ENCODE measurements at places on chromosomes 2 and 18.

GRCh38 chr2:108975613-108976435 lies 13.2 kb downstream of the EDAR start:
- no peak for DNase-seq

GRCh38 chr18:55328301-55328700 lies 259.7 kb downstream of the TCF4 start:
- DNase-seq, result no peak

DNA sequence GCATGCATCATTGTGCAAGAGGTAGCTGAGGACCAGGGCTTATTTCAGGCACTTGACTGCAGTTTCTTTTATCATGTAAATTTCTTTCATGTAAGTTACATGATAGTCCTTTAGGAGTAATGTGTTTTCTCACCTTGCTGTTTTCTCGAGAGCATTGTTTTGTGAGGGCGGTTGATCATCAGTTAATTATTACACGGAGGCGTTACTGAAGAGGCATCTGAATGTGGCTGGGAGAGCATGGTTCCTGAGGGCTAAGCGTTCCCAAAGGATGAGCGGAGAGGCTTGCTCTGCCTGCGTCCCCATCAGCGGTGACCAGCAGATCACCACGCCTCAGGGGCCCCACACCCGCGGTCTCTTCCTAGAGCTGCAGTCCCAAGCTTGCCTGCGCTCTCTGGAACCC lies 156.1 kb upstream of the NFATC1 start:
- no peak for DNase-seq

- DNase-seq, result no peak
Observed at GRCh38 chr2:223100061-223100511, 48.1 kb downstream of the KCNE4 start.

DNA sequence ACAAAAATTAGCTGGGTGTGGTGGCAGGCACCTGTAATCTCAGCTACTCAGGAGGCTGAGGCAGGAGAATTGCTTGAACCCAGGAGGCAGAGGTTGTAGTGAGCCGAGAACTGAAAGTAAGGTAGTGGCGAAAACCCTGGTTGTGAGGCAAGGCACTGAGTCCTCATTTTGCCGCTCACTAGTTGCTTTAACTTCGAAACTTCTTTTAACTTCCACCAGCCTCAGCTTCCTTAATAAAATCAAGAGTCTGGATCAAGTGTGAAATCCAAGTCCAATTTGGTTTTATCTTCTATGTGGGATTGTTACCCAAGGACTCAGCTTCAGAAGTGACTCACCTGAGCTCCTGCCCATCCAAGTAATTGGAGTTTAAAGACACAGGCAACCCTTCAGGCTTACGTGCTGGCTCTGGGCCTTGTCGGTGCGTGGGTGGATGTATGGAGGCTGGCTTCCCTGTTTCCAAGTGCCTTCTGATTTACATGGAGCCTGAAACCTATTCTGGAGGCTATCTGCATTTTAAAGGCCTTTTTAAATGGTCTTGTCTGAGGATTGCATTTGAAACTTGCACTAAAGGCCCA lies 374.2 kb upstream of the ID2 start:
- no peak for DNase-seq

Data from esophagus squamous epithelium (tissue), 5 donors.